WTC11 (cell line): ENCODE measurements at places on chromosomes 1 and 21. TPM values are rescaled to one million over a fixed set of nuclear protein-coding genes. Genes with fewer than 3 reads are reported as not detected.

- DNase-seq: no peak
Observed at GRCh38 chr1:89659322-89660081, 26.6 kb downstream of the LRRC8C start.

The RCSD1 gene
- 0.23 to 0.71 TPM (median 0.50 TPM) in 3 replicates for total RNA-seq

The SPATA45 gene
- 0.73 to 0.90 TPM (median 0.82 TPM) in 3 replicates for total RNA-seq

- no peak for DNase-seq
Observed at GRCh38 chr1:66571789-66572188, 37.8 kb downstream of the SGIP1 start.

DNA sequence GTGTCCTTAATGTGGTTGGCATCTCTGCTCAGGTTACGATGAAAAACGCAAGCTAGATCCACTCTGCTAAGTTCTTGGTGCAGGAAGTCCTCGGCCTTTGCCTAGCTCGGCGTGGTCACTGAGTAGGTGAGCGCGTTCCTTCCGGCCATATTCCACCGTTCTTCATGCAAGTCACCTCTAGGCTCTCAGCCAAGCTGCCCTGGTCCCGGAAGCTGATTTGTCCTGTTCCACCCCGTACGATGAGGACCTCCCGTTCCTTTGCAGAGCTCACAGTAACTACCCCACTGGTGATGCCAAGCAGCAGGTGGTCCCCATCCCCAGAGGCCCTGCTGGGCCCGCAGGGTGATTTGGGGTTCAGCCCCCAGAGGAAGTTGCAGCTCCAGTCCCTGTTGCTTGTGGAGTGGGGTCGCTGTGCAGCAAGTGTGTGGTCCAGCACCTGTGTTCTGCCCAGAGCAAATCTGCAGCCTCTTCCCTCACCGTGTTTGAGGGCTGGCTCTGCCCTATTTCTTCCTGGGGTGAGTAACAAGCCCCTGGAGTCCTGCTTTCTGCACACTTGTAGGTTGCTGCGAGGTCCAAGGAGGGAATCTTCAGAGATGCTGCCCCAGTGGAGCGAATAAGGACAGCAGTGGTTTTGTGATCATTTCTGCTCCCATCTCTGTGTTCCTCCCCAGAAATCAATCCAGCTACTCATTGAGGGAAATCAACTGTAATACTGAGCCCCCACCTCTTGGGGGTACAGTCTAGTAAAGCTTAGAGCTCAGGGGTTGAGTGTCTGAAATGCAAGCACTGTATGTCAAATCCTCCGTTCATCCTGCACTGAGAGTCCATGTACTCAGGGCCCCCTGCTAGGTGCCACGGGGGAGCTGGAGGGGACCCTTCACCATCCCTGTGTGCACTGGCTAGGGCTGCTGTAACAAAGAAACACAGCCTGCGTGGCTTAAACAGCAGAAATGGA, 2.3 kb downstream of the UMODL1 start:
- DNase-seq: no peak

The LIN28A gene
- total RNA-seq: 1,150 to 1,251 TPM (median 1,185 TPM) in 3 replicates

DNA sequence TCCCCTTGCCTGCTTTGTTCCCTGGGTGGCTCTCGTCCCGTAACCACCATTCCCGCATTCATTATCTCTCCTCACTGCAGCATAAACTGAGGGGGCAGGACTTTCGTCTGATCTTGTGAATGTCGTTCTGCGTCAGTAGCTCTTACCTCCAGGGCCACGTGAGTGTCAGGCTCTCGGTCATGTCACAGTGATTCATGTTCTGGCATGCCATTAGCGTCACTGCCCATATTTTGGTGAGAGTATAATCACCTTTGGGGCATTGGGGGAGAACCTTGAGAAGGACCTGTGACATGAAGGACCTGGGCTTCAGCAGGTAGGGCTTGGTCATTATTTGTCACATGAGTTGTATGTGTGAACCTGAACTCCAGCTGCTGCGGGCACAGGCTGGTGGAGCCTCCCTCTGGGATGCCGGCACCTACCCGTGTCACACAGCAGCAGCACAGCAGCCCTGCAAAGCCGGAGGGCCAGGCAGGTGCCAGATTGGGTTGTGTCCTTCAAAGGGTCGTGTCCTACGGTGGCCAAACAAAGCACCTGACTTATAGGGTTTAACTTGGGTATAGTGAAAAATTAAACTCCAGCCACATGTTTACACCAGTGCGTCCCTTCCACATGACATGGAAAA, 68.5 kb downstream of the BACE2 start:
- no peak for DNase-seq

DNA sequence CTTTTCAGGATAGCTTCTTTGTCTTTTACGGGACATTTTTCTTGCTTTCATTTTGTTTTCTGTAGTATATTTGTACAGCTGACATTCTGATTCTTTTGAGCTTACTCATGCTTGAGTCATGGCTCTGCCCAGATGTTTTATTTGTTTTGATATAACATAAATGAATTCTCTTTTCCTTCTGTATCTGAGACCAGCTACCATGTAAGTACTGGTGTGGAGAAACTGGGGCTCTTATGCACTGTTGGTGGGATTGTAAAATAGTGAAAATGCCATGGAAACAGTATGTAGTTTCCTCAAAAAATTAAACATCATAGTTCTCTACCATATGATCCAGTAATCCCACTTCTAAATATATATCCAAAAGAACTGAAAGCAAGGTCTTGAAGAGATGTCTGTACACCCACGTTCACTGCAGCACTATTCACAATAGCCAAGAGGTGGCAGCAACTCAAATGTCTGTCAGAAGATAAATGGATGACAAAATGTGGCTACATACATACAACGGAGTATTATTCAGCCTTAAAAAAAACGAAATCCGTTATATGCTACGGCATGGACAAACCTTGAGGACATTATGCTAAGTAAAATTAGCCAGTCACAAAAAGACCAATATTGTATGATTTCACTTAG, 61.4 kb downstream of the EIF2B3 start:
- DNase-seq: no peak

GRCh38 chr1:239297910-239298309, 88.5 kb upstream of the CHRM3 start:
- no peak for DNase-seq

DNA sequence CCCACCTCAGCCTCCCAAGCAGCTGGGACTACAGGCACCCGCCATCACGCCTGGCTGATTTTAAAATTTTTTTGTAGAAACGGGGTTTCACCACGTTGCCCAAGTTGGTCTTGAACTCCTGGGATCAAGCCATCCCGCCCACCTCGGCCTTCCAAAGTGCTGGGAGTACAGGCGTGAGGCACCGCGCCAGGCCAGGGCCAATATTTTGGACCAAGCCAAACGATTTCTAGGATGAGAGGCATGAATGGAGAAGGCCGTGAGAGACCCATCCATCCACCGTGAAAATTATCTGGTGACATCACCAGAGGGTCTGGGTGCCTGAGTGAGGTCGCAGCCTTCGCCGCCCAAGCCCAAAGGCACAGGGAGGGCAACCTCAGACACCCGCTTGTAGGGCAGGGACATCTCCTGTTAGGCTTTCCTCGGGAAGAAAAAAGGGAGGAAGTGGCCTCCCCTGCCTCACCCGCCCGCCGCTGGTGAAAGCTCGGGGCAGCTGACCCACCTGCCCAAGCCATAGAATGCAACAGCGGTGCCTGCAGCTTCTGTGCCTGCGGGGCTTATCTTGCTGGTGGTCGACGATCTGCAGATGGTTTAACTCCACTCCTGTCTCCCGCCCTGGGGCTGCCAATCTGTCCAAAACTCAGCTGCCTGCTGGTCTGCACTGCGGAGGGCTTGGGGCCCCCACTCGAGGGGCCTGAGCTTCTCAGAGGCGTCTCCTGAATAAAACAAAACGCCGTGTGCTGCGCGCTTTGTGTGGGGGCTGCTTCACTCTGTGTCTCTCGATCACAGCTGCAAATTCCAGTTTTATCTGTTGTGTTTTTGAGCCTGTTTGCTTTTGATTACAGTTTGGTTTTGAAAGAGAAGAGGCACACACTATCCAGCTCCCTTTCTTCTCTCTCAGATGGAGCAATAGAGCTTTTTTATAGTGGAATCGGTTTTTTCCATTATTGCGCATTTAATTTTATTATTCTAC, 85.8 kb downstream of the MRPS6 start:
- DNase-seq: no peak

DNA sequence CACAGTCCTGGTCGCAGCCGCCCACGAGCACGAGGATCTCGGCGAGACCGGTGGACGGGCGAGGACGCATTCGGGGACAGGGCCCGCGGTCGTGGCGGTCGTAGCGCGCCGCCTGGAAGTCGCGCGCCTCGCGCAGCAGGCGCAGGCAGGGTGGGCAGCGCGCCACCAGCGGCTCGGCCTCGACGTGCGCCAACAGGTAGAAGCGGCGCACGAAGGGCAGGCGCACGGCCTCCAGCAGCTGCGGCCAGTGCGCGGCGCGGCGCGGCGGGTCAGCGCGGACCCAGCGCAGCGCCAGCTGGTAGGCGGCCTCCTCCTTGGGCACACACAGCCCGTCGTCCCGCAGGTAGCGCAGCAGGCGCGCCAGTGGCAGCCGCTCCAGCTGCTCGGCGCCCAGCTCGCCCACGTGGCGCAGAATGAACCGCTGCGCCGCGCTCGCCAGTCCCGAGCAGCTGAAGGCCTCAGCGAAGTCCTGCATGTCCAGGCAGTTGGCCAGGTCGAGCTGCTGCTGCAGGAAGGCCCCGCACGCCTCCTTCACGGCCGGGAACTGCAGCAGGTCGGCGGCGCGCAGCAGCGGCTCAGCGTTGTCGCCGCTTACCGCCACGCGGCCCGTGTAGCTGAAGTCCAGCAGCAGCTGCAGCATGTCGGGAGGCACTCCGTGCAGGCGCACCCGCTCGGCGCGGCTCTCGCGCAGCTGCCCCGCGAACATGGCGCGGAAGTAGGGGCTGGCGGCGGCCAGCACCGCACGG, 573 bp downstream of the KLHL21 start:
- peak; percentile 29 for DNase-seq

The B4GALT2 gene
- 66.7 to 72.2 TPM (median 66.9 TPM) in 3 replicates for total RNA-seq

DNA sequence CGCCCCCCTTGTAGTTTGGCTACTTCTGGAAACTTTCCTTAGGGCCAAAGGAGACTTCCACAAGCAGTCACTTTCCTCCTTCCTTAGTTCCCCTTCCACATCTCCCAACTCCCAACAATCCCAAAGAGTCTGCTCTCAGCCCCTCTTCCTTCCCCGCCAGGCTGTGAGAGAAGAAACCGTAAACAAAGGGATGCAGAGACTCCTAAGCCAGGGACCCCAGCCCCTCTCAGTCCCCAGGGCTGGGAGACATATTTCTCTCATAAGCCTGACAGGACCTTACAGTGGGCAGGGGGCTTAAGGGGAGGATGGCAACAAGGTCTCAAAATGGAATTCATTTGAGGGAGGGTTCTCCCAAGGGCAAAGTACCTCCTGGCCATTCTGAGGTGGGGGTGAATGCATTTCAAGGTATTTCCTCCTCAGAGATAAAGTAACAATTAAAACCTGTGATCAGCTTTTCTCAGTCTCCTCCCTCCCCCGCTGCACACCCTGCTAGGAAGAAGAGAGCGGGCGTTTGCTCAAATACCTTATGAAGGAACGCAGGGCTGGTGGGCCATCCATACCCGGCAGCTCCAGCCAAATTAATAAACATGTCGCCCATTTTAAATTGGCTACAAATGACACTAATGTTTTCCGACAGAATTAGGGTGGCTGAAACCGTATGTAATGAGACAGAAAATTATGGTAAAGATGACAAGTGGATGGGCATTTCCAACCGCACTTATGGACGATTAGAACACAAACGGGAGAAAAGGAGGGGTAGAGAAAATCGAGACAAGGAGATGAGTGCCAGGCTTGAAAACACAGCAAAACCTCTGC, 4.0 kb downstream of the BARHL2 start:
- no peak for DNase-seq

GRCh38 chr1:1406821-1407635, at the start of gene MRPL20:
TSS of gene MRPL20 (minus strand) at chr1:1407293. CDS start at chr1:1407217, 76 bp downstream.
- DNase-seq: peak; percentile 89

The MEGF6 gene
- total RNA-seq: 24.9 to 32.4 TPM (median 27.2 TPM) in 3 replicates

The TMCC2 gene
- total RNA-seq: 9.5 to 11.2 TPM (median 11.2 TPM) in 3 replicates

DNA sequence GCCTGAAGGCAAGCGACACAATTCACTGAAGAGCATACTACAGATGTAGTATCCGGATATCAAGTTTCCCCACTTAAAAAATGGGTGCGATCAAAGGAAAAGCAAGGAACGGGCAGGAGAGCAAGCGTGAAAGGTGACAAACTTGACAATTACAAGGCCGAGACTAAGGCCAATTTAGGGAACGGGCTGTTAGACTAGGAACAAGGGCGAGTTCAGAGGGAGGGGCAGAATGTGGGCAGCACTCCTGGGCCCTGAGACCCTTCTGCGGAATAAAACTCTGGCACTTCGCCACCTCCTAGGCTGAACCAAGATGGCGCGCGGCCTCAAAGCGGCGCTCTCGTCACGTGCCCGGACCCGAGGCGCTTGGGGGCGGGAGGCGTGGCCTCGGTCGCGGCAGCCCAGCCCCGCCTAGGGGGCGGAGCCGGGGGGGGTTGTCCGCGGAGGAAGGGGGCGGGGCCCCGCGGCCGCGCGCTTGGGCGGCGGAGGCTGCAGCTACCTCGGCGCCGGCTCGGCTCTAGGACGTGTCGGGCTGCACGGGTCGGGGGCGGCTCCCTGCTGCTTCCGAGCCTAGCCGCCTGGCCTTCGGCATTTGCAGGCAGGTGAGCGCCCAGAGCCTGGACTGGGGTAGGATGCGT, at the start of gene PPFIA4:
Gene PPFIA4, plus strand, starts transcription at position 461 of the 635 bp plus-strand sequence. CDS start 12,518 bp downstream, outside the sequence.
- peak; percentile 88 for DNase-seq

DNA sequence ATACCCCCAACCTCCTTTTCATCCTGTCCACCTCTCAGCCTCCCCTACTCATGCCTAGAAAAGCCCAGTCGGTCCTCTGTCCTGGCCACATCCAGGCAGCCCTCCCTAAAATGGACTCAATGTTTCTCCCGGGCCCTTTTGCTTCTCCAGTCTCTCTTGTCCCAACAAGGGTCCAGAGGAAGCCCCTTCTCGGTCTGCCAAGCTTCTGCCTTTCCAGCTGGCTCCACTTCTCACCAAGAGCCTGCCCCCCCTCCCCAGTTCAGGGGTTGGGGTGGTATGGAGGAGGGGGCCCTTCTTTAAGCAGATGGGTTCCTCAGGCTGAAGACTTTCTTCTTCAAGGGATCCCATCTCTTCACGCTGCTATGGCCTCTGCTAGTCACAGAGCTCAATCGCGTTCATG, 23.9 kb downstream of the RAB7B start:
- DNase-seq: no peak

The LRP8 gene
- total RNA-seq: 61.9 to 69.5 TPM (median 66.6 TPM) in 3 replicates

DNA sequence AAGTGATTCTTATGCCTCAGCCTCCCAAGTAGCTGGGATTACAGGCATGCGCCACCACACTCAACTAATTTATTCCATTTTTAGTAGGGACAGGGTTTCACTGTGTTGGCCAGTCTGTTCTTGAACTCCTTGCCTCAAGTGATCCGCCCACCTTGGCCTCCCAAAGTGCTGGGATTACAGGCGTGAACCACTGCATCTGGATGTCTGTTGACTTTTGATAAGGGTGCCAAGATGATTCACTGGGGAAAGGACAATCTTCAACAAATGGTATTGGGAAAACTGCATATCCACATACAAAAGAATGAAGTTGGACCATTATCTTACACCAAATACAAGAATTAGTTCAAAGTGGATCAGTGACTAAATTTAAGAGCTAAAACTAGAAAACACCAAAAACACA, 19.8 kb downstream of the RO60 start:
- no peak for DNase-seq

DNA sequence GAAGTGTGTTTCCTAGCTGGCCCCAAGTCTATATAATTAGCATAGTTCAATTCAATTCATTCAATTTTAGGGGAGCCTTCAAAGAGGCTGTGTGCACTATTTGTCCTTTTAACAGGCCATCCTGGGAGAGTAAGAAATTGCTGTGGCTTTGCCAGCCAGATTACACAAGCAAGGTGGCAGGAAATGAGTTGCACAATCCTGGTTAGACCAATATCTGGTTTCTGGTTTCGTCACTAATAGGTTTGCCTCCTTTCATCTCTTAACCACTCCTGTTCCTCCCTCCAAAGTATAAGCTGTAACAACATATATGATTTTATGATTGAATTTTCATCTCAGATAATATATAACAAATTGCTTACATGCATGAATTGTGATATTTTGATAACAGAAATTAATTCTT, 84.1 kb upstream of the NEGR1 start:
- DNase-seq: no peak

- no peak for DNase-seq
Observed at GRCh38 chr1:109535971-109536491, 3.6 kb upstream of the GPR61 start.
